ENCODE measurements at places on chromosomes 2 and 18. TPM values are rescaled to one million over a fixed set of nuclear protein-coding genes. Genes with fewer than 3 reads are reported as not detected.

SIX3 gene
- not detected for total RNA-seq

SERPINB13 gene
- not detected for total RNA-seq

GRCh38 chr2:72183466-72183865, 35.8 kb upstream of the CYP26B1 start:
- no peak for DNase-seq

DNA sequence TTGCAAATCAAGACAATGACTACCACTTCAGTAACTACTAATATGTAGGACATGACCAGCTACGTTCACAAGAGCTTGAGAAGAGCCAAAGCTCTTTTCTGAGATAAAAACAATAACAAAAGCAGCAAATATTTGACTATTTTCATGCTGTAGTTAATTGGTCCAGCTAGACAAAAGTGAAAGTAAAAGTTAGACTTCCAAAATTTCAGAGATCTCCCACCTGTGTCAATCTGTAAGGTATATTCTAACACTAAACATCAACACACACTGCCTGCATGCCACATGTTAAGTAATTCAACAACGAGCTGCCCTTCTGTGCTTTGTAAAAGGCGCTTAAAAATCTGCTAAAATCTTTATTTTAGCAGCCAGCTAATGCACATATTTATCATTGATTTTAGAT, 185.9 kb downstream of the SLC39A10 start:
- no peak for DNase-seq

GRCh38 chr2:24993406-24994145, 21.8 kb upstream of the DNAJC27 start:
- no peak for DNase-seq

Data from uterus (tissue), 4 donors.